Stromal cell of bone marrow (primary cell): ENCODE measurements at places on chromosomes 12 and 14.
A peak's percentile ranks its signal among the peaks of the same experiment; 100 is the strongest.

- DNase-seq: no peak
Measured at GRCh38 chr12:111355201-111355925, 13.5 kb downstream of the PHETA1 start.

DNA sequence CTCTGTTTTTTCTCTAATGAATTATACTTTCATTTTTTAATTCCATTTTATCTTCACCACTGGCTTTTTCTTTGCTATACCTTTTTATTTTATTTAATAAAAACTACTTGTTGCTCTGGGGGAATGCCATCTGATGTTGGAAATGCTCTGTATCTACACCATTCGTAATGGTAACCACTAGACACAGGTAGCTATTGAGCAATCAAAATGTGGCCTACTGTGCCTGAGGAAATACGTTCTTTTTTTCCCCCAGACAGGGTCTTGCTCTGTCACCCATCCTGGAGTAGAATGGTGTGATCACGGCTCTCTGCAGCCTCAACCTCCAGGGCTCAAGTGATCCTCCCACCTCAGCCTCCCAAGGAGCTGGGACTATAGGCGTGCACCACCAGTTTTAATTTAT is 140.2 kb downstream of the FUT8 start:
- no peak for DNase-seq

DNA sequence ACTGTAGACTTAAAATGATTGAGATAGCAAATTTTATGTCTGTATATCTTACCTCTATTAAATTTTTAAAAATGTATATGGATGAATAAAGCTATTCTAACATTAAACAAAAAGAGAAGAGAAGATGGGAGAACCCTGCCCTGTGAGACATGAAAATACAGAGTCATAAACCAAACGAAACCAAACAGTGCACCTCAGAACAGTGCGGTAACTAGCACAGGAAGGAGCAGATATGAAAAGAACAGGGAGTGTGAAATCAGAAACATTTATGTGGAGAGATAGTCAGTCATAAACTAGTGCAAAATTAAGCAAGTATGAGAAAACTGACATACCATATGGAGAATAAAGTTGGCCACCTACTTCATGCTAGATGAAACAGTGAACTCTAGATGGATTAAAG is 135.1 kb downstream of the ERC1 start:
- no peak for DNase-seq

- no peak for DNase-seq
Measured at GRCh38 chr12:50072198-50072907, 12.8 kb upstream of the SMARCD1 start.

- no peak for DNase-seq
Measured at GRCh38 chr14:76271041-76271755, 104.7 kb upstream of the ESRRB start.

DNA sequence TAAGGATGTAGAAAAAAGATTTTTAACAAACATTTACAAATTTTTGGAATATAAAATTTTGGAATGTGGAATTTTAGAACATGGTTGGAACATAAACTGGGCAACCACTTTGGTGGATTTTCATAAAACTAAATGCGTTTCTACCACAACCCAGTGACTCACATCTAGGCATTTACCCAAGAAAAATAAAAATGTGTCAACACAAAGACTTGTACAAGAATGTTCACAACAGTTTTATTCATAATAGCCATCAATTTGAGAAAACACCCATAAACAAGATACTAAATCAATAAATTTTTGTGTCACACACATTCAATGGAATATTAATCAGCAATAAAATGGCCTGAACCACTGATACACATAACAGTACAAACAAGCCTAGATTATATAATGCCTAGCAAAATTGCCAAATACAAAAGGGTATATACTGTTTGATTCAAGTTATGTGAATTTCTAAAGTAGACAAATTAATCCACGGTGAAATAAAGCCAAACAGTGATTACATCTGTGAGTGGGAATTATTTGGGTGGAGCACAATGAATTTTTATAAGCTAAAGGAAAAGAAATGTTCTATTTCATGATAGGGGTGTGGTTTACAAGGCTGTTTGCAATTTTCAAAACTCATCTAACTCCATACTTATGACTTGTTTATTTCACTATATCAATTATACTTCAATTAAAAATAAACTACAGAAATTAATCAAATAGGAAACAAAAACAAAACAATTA is 415.2 kb upstream of the OR4E1 start:
- DNase-seq: peak; percentile 4

- no peak for DNase-seq
Measured at GRCh38 chr14:35934499-35934898, 108.4 kb downstream of the BRMS1L start.

GRCh38 chr14:48747561-48748089 is 838.6 kb downstream of the RPS29 start:
- no peak for DNase-seq

DNA sequence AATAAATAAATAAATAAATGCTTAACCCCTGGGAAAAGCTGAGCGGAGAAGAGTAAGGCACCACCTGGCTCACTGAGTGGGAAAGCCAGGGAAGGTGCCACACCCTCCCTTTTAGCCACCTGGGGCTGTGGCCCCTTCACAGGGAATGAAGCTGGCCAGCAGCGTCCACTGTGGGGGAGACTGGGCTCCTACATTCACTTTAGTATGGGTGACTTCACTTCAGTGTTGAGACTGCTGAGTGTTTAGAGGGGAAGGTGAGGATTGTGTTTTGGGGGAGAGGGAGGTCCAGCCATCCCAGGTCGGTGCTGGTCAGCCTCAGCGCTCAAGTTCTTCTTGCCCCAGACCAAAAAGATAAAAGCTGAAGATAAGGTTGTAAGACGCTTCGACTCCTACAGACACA is 1.6 kb downstream of the NAB2 start:
- no peak for DNase-seq

GRCh38 chr14:74913986-74914573 is 9.0 kb downstream of the RPS6KL1 start:
- DNase-seq: peak; percentile 73

DNA sequence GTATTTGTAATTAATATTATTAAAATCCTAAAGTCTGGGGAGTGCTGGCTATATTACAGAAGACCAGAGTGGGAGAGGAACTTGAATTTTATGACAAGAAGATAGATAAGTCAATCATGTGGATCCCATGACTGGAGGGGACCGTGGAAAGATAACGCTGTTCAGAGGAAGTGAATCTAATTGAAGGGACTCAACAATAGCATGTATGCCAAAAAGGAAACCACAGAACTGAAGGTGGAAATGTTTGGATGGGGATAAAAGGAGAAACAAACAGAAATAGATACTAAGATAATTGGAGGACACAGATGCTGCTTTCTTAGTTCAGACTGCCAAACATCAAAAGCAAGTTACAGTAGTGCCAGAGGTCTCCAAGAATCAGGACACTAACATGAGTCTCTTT is 21.1 kb downstream of the OR6J1 start:
- DNase-seq: no peak

DNA sequence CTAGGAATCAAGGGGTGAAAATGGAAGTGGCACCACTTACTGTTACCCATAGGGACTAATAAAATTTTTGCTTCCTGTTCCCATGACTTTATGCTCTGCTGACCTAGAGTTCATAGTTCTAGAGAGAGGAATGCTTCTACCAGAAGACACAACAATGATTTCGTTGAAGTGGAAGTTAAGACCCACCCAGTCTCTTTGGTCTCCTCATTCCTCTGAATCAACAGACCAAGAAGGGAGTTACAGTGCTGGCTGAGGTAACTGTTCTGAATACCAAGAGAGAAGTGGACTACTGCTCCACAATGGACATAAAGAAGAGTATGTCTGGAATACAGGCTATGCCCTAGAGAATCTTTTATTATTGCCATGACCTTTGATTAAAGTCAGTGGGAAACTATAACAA is 23.5 kb upstream of the DYRK2 start:
- no peak for DNase-seq

DNA sequence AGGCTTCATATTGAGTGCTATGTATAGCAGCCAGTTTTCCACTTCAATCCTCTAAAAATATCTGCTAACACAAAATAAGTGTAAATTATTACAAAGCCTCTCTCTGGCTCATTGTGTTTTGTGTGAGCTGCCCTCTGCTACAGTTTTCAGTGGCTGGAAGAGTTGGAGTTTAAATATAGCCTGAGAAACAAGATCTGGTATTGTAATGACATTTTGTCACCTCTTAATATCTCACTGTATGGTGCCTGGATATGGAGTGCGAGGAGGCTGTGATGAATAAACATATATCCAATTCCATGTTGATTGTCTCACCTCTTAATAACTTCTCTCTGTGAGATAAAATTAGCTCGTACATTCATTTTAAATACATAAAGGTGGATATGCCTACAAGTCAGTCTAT is 269.7 kb downstream of the FLRT2 start:
- no peak for DNase-seq

DNA sequence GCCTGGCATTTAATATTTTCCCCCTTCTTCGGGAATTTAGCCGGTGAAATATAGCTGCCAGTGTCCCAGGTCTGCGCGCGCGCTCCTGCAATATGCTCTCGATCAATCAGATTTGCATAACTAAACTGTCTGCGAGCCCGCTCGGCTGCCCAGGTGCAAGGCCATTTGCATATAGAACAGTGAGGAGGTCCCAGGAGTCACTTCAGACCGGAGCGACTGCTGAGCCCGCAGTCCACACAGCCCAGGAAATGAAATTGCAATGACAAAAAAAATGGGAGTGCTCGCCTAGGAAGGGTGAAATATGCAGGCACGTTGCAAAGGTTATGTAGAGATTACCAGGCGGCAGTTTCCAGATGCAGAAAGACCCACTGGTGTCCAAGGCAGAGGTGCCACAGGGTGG is 228.5 kb downstream of the VRK1 start:
- no peak for DNase-seq

GRCh38 chr12:10016881-10017280 is 6.5 kb downstream of the CLEC12B start:
- no peak for DNase-seq
